Liver (tissue), 10 donors: ENCODE measurements at places on chromosomes 4 and X. TPM values are rescaled to one million over a fixed set of nuclear protein-coding genes. Genes with fewer than 3 reads are reported as not detected.
A peak's percentile ranks its signal among the peaks of the same experiment; 100 is the strongest.

DNA sequence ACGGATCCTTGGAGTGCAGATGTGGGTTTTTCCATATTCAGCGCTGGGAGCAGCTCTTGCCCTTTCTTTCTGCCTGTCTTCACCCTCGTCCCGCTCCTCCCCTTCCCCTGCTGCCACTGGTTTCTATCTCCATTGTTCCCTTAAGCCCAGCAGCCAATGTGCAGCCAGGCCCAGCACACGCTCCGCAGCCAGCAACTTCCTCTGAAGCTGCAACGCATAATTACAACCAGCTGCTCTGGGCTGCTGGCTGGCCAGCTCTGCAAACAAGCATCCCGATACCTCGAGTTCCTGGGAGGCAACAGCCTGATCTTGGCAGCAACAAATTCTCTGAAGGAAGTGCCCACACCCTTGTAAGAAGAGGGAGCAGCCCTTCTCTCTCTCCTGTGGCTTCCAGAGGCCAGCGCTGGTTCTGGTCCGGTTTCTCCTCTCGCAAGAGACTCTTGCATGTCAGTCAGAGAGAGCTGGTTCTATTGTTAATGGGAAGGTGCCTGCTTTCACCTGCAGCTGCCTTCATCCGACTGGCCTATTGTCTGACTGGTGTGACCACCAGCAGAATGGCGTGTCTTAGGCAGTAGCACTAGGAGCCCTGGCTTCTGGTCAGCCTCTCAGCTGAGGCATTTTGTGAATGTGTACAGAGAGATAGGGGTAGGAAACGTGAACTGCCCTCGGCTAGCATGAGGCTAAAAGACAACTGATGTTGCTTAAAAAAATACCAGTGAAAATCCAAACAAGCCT is 83.8 kb upstream of the MAML3 start:
- H3K4me1 ChIP-seq = peaks cover 10% of the 10 kb centered on the region
- peak overlapping the region; percentile 70 for H3K27ac ChIP-seq
- no peaks in the 10 kb centered on the region for H3K36me3 ChIP-seq
- H3K4me3 ChIP-seq = no peak overlapping the region
- DNase-seq = no peak
- no peaks in the 10 kb centered on the region for H3K27me3 ChIP-seq

SSX2B gene
- total RNA-seq = not detected

PRMT9 gene
- total RNA-seq = 8.5 TPM

S100P gene
- 3.1 TPM for total RNA-seq

EDA gene
- total RNA-seq = 2.6 TPM

- H3K27ac ChIP-seq = no peak overlapping the region
- H3K4me3 ChIP-seq = no peak overlapping the region
- H3K27me3 ChIP-seq = no peaks in the 10 kb centered on the region
- DNase-seq = no peak
- no peaks in the 10 kb centered on the region for H3K36me3 ChIP-seq
Observed at GRCh38 chrX:134026565-134027311, 41.3 kb upstream of the GPC3 start.

DKK2 gene
- total RNA-seq = 0.23 TPM

DNA sequence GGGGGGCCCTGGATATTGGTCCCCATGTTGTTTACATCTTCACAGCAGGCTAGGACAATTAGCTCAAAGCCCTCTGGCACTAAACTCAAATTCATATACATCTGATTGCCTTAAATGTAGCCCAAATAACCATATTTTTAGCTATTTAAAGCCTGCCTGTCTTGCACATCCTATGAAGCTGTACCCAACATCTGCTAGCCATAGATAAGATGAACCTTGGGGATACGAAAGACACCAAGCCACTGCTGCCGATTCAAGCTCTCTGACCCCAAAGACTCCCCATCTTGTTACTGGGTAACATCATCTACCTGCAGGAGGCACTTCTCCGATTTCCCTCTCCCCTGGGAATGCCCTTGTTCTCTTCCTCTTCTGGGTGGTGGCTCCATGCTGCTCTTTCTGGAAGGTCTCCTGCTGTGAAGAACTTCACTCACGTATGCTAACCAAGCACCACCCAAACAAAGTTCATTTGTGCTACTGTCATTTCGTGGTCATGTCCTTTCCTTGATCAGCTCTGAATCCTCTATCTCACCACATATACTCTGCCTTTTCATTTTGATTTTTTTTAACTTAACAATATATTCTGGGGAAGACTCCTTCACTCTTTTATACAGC is 107.7 kb upstream of the ATXN3L start:
- peaks cover 2% of the 10 kb centered on the region for H3K4me1 ChIP-seq
- H3K27ac ChIP-seq = no peak overlapping the region
- DNase-seq = no peak
- H3K4me3 ChIP-seq = no peak overlapping the region
- no peaks in the 10 kb centered on the region for H3K27me3 ChIP-seq
- no peaks in the 10 kb centered on the region for H3K36me3 ChIP-seq

GRCh38 chr4:186058253-186058979 is 10.5 kb upstream of the TLR3 start:
- no peaks in the 10 kb centered on the region for H3K4me1 ChIP-seq
- H3K27me3 ChIP-seq = no peaks in the 10 kb centered on the region
- H3K27ac ChIP-seq = no peak overlapping the region
- no peaks in the 10 kb centered on the region for H3K36me3 ChIP-seq

- no peaks in the 10 kb centered on the region for H3K36me3 ChIP-seq
- H3K4me3 ChIP-seq = no peak within 1 kb of the TSS
- no peak for DNase-seq
- no peaks in the 10 kb centered on the region for H3K4me1 ChIP-seq
- no peak within 1 kb of the TSS for H3K27ac ChIP-seq
- H3K27me3 ChIP-seq = no peaks in the 10 kb centered on the region
Observed at GRCh38 chr4:68576272-68577125, at the start of gene UGT2B17. Gene UGT2B17, minus strand, starts transcription at chr4:68576322. Its CDS starts 7,838 bp downstream, at chr4:68568484.

DNA sequence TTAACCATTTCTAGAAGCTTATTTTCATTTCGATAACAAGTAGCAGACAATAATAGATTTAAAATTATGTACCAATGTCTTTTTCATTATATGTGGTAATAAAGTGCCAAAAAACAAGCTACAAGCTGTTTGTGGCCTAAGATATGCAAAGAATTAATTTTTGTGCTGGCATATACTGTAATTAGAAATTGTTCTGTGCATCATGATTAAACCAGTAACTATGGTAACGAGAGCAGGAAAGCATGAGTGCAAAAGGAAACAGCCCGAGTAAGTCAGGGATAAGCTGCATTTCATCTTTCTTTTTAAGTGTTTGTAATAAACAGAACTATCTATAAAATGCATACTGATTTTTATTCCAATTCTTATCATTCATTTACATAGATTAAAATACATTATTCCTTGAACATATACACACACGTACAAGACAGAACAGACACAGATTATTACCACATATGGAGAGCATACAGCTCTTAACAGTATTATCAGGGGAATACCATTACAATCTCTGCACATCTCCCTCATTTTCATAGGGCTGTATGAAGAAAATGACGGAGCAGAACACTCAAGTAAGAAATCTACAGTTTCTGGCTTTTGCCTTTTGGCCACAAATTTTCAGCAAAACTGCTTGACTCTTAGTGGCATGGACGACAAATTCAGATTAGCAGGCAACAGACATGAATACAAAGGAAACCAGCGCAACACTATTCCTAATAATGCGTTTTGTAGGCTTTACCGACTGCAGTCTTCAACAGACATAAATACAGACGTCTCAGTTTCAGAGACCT is 121.3 kb upstream of the WDR17 start:
- H3K36me3 ChIP-seq = no peaks in the 10 kb centered on the region
- H3K4me1 ChIP-seq = no peaks in the 10 kb centered on the region
- no peak overlapping the region for H3K4me3 ChIP-seq
- DNase-seq = no peak
- H3K27ac ChIP-seq = no peak overlapping the region

GRCh38 chr4:186981161-186981560 is 257.5 kb upstream of the FAT1 start:
- H3K4me3 ChIP-seq = no peak overlapping the region
- H3K36me3 ChIP-seq = no peaks in the 10 kb centered on the region
- no peak for DNase-seq
- no peaks in the 10 kb centered on the region for H3K27me3 ChIP-seq
- H3K27ac ChIP-seq = no peak overlapping the region
- no peaks in the 10 kb centered on the region for H3K4me1 ChIP-seq

GRCh38 chrX:154729439-154729838 is 21.4 kb downstream of the GAB3 start:
- DNase-seq = no peak
- no peaks in the 10 kb centered on the region for H3K36me3 ChIP-seq
- peaks cover 15% of the 10 kb centered on the region for H3K4me1 ChIP-seq
- H3K4me3 ChIP-seq = no peak overlapping the region

GLUD2 gene
- 11.3 TPM for total RNA-seq

PNMA6F gene
- not detected for total RNA-seq

- no peak for DNase-seq
- no peak overlapping the region for H3K27ac ChIP-seq
- H3K4me1 ChIP-seq = peaks cover 25% of the 10 kb centered on the region
- H3K36me3 ChIP-seq = peaks cover 4% of the 10 kb centered on the region
Observed at GRCh38 chr4:1807332-1807777, 14.3 kb downstream of the FGFR3 start.

DNA sequence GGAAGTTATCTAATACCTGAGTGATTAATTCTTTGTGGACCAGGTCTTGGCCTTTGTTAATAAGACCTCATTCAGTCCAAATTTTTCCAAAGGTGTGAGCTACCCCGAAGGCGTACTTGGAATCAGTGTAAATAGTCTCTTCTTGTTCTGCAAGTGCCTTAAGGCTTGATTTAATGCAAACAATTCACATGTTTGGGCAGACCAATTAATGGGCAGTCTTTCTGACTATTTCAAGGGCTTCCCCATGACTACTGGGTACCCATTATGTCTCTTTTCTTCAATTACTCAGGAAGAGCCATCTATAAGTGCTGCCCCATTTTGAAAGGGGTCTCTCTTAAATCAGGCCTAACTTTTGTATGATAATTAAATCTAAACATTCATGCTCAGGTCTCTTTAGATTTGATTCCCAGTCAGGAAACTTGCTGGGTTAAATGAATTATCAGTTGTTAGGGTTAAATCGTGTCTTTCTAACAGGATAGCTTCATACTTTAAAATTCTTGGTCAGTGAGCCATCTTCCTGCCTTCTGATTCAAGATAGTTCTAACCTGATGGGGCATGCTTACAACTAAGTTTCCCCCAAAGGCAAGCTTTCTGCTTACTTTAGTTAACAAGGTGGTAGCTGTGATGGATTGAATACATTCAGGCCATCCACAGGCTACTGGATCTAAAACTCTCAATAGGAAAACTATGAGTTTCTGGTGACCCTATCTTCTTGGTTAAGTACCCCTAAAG is 179.6 kb downstream of the CCNG2 start:
- no peak overlapping the region for H3K4me3 ChIP-seq
- no peak overlapping the region for H3K27ac ChIP-seq
- no peaks in the 10 kb centered on the region for H3K36me3 ChIP-seq
- no peaks in the 10 kb centered on the region for H3K27me3 ChIP-seq

GRCh38 chr4:40316782-40317635 is 18.1 kb upstream of the CHRNA9 start:
- peak overlapping the region; percentile 38 for H3K27ac ChIP-seq
- no peaks in the 10 kb centered on the region for H3K36me3 ChIP-seq
- peaks cover 3% of the 10 kb centered on the region for H3K4me1 ChIP-seq
- no peak overlapping the region for H3K4me3 ChIP-seq
- peak; percentile 54 for DNase-seq

GRCh38 chrX:104427693-104428092 is 138.3 kb upstream of the IL1RAPL2 start:
- no peaks in the 10 kb centered on the region for H3K27me3 ChIP-seq
- H3K4me1 ChIP-seq = no peaks in the 10 kb centered on the region
- no peak for DNase-seq
- H3K4me3 ChIP-seq = no peak overlapping the region
- no peaks in the 10 kb centered on the region for H3K36me3 ChIP-seq
- no peak overlapping the region for H3K27ac ChIP-seq

DNA sequence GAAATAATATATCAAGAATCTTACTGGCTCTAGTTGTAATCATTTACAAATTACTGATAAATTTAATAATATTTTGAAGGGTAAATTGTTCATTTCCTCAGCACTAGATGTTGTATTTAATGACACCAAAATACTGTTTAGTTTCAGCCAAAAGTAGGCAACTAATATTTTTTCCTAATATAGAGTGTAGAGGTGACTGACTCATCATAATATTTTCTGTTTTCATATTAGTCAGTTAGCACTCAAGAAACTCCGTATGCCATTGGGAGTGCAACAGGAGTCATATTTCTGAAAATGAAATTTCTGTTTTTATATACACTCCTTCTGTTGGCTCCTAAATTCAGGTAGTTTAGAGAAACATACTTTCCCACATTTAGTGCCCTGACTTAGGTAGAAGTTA is 36.6 kb upstream of the PTPN13 start:
- no peaks in the 10 kb centered on the region for H3K27me3 ChIP-seq
- H3K27ac ChIP-seq = no peak overlapping the region
- no peaks in the 10 kb centered on the region for H3K4me1 ChIP-seq

- peaks cover 35% of the 10 kb centered on the region for H3K36me3 ChIP-seq
- H3K27me3 ChIP-seq = no peaks in the 10 kb centered on the region
- H3K27ac ChIP-seq = no peak overlapping the region
- DNase-seq = no peak
- H3K4me1 ChIP-seq = no peaks in the 10 kb centered on the region
Observed at GRCh38 chr4:78876568-78877320, 62.5 kb downstream of the PAQR3 start.

PPARGC1A gene
- 7.7 TPM for total RNA-seq

- no peak overlapping the region for H3K4me3 ChIP-seq
- H3K36me3 ChIP-seq = no peaks in the 10 kb centered on the region
- H3K27ac ChIP-seq = no peak overlapping the region
- no peaks in the 10 kb centered on the region for H3K27me3 ChIP-seq
Observed at GRCh38 chr4:132063829-132064228, 1085.3 kb upstream of the PCDH10 start.

GRCh38 chr4:48275686-48276085 is 6.0 kb upstream of the TEC start:
- H3K4me3 ChIP-seq = no peak overlapping the region
- H3K4me1 ChIP-seq = no peaks in the 10 kb centered on the region
- H3K36me3 ChIP-seq = no peaks in the 10 kb centered on the region

GRCh38 chr4:1082215-1083182 is 30.9 kb downstream of the RNF212 start:
- H3K4me1 ChIP-seq = no peaks in the 10 kb centered on the region
- no peaks in the 10 kb centered on the region for H3K27me3 ChIP-seq
- no peak for DNase-seq
- no peaks in the 10 kb centered on the region for H3K36me3 ChIP-seq
- H3K27ac ChIP-seq = no peak overlapping the region
- H3K4me3 ChIP-seq = no peak overlapping the region

DNA sequence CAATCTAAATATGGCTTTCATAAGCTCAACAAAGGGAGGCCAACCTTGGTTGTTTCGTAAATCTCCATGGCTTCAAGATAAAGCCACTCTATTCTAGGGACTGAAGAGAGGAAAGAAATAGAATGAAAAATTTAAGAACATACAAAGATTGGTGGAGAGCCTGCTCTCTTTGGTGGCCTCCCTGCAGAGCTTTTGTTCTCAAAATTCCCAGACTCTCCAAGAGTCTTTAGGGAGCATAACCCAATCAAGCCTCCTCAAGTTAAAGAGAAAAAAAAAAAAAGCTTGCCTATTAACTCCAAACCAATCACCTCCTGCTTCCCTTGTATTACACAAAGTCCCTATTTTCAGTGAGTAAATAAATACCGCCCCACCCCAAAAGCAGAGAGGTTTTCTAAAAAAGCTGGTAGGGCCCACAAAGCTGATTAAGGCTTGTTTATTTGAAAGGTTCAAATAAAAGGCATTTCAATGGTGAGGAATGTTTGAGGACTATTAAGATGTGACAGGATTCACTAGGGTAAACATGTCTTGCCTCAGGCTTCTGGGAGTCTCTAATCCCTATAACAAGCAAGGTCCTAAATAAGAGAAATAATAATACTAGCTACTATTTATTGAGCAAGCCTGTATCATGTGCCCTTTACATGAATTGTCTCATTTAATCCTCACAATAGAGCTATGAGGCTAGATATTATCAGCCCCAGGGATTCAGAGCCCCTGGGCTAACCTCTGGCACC is 71.6 kb downstream of the GPC3 start:
- H3K4me1 ChIP-seq = no peaks in the 10 kb centered on the region
- peaks cover 13% of the 10 kb centered on the region for H3K27me3 ChIP-seq
- DNase-seq = no peak
- H3K27ac ChIP-seq = no peak overlapping the region
